ENCODE measurements at places on chromosomes 7 and 10.

GRCh38 chr10:100043796-100044195, 34.0 kb upstream of the DNMBP start:
- DNase-seq, result no peak

DNA sequence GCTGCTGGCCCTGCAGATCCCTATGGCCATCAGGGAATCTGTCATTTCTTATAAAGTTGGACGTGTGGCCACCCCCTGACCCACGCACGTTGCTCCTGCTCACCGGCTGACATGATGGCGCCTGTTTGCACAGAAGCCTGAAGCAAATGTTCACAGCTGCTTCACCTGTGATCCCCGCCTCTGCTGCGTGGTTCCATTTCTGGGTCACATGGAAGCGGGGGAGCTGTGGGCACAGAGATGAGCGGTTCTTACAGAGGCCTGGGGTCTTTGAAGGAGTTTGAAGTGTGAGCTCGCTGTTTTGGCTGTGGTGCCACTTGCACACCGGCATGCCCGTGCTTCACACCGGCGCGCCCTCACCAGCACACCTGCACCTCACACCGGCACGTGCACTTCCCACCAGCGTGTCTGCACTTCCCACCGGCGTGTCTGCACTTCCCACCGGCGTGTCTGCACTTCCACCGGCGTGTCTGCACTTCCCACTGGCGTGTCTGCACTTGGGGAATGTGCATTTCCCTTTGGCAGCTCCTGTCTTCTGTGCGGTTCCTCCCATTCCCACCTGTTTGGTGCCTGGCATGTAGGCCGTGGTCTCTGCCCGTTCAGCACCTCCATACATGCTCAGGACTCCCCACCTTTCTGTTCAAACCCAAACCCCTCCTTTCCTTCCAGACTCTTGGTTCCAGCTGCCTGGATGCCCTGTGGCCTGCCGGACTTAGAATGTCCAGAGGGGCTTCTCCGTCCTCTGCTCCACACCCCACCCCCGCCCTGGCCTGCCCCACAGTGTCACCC, 86.7 kb downstream of the INPP5A start:
- DNase-seq, result no peak

GRCh38 chr10:13120786-13121499, 21.0 kb downstream of the OPTN start:
- DNase-seq, result no peak

DNA sequence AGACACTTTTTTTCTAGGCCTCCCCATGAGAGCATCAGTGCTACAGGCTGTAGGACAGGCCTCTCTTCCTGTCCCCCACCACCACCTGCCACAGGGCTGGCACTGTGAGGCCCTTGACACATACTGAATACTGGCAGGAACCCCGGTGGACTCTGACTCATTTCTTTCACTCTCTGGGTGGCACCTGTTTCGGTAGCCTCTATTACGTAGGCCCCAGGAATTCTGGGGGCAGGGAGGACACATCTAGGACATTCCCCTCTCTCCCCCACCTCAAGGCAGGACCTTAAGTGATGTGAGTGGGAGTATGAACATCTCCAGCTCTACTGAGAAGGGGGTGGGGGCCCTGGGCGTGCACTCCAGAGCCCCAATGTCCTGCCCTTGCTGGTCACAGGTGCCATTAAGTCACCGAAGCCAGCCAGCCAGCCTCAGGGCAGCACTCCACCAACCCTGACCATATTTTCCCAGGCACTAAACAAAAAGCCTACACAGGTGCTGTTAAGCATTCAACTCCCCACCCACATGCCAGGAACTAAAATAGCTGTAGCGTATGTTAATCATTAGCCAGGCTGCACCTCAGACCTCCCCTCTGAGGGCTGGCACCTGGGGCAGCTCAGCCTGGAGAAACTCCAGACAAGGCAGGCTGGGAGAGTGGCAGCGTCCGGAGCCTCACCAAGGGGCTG, 8.9 kb downstream of the ANXA11 start:
- DNase-seq, result no peak

GRCh38 chr10:12960941-12961340, 40.6 kb downstream of the CCDC3 start:
- DNase-seq, result peak; percentile 67

DNA sequence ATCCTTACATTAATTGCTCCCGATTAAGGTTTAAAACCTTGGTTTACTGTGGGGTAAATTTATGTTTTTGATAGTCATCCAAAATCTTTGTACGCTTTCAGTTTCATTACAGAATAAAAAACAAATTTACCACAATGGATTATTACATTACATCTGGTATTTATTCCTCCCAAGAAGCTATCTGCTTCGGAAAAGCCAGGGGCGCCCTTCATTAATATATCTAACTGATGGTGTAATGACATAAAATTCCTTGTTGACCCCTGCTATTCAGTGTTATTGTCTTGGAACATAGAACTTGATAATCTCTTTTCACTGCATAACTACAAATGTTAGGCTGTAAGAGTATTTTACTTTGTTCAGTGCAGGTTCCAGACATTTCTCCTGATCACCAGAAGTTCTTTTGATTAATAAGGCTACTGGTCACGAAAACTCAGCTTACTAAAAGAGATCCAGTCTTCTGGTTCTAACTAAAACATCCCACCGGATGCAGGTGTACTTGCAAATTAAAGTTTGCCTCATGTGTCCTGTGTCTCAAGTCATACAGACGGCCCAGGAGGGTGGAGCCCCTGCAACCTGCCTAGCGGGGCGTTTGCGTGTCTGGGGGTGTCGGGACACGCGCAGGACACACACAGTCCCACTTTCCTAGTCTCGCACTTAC, 581 bp upstream of the GLCCI1 start:
- no peak for DNase-seq

GRCh38 chr7:73976761-73977618, 51.0 kb upstream of the ELN start:
- DNase-seq, result no peak

DNA sequence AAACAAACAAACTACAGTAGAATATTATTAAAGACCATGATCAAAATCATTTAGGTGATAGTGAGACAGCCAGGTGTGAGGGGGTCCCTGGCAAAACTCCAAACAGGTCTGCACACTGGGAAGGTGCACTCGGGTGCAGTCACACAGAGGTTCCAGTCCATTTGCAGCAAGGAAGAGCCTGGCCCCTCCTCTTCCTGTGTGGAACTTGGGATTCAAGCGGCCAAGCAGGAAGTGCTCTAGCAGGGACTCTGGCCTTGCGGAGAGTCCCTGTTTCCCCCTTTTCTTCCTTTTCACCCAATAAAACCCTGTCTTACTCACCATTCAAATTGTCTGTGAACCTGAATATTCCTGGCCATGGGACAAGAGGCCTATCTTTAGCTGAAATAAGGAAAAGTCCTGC, 181.8 kb downstream of the LRRTM3 start:
- no peak for DNase-seq

- DNase-seq, result no peak
Observed at GRCh38 chr10:69838853-69839252, 37.1 kb downstream of the COL13A1 start.

GRCh38 chr7:3280946-3281656, 20.0 kb upstream of the SDK1 start:
- no peak for DNase-seq

DNA sequence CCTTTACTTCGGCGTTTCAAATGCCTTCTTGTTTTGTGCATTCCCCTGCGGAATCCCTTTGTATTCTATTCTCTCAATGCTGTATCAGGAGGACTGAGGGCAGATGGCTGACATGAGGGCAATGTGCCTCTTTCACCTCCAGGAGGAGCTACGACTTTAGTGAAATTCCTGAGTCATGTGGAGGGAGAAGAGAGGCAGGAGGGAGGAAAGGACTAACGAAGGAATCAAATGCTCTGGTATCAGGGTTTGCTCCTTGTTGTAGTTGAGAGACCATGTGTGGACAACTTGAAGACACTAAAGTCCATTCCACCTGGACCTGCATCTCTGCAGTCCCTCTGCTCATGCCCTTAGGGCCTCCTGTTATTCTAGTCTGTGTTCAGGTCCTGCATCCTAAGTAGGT, 40.2 kb upstream of the PRSS58 start:
- DNase-seq, result no peak

DNA sequence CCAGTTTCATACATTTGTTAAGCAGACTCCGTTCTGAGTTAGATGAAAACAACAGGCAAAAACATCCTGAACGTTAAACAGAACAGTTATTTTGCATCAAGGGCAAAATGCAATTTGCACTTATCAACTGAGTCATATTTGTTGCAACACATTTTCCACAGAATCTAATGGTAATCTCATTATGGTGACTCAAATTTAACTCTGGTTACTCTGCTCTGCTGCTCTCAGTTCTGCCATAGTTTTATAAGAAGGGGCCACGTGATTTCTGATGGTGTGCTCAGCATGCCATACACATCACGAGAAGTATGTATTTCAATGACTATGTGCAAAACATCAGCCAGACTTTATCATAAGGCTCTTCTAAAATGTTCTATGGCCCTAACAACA, 148.8 kb downstream of the CHCHD3 start:
- DNase-seq, result no peak

DNA sequence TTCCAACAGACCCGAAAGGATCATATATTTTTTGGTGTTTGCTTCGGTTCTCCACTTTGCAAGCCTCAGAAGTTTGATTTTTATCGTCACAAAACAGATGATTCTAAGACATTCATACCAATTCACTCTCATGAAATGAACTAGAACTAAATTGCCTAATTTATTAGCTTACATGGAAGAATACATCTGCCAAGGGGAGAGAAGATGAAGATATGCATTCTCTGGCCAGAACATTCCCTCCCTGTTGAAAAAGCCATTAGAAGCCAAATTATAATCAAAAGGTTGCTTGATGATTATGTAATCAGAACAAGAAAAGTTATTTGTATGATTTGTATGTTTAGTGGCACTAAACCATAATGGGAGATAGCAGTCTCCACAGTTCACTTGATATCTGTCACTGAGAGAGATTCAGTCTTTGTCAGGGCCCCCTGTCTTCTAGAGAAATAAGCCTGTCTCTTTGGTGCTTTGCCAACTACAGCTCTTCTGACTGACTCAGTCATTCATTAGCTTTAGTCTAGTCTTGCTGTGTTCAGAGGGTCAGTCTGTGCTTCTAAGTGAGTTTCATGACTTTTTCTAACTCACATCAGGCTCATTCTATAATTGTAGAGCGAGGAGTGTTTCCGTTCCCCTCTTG, 95.3 kb upstream of the GNAI1 start:
- peak; percentile 38 for DNase-seq

- no peak for DNase-seq
Observed at GRCh38 chr10:110324805-110325280, 20.1 kb upstream of the SMNDC1 start.

- no peak for DNase-seq
Observed at GRCh38 chr10:4033341-4033896, 248.4 kb upstream of the KLF6 start.

GRCh38 chr7:7159063-7159658, 23.2 kb upstream of the C1GALT1 start:
- no peak for DNase-seq

GRCh38 chr10:77664696-77665095, 27.1 kb upstream of the KCNMA1 start:
- no peak for DNase-seq

GRCh38 chr10:97571622-97572021, 957 bp upstream of the ANKRD2 start:
- no peak for DNase-seq

DNA sequence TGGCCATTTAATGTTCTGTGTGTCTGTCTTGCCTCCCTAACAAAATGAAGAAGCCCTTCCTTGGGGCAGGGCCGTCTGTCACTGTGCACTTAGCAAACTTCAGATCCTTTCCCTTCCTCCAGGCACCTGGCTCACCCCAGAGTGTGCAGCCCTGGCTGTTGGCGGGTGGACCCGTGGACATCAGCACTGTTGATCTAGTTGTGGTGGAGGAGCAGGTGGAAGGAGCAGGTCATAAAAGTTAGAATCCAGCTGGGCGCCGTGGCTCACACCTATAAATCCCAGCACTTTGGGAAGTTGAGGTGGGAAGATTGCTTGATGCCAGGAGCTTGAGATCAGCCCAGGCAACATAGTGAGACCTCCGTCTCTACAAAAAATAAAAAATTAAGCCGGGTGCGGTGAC, 12.7 kb downstream of the RAB19 start:
- no peak for DNase-seq

GRCh38 chr7:20562461-20562860, 53.0 kb upstream of the ABCB5 start:
- no peak for DNase-seq

- DNase-seq, result no peak
Observed at GRCh38 chr10:84948644-84949043, 620.3 kb downstream of the CCSER2 start.

DNA sequence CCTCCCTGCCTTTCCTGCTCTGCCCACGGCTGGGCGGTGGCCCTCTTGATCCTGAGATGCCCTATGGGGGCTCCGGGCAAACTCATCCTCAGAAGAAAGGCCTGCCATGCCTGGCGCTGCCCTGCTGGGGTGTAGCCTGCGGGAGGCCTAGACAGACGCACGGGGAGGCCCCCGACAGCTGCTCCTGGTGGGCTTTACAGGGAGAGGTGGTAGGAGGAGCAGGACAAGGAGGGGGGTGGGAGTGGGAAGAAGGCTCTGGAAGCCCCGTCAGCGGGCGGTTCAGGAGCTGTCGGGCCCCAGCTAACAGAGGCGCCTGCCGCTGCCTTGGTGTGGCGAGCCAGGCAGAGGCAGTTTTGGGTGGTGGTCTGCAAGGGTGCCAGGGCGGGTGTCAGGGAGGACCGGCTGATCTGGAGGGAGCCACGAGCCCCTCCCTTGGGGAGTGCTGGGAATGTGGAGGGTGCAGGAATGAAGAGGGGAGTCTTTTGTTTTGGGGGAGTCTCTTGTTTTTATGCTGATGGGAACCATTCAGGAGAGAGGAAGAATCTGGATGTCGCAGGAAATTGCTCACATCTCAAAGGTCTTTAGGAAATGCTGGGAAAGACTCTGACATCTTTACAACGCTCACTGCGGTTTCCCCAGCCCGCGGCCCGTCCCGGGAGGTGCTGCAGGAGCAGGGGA, 63.5 kb downstream of the CFAP46 start:
- DNase-seq, result no peak

GRCh38 chr7:46881507-46882127, 700.3 kb downstream of the TNS3 start:
- no peak for DNase-seq

GRCh38 chr10:125514206-125515162, 168.5 kb downstream of the TEX36 start:
- DNase-seq, result no peak

GRCh38 chr10:133419211-133419950, 5.0 kb downstream of the SPRN start:
- DNase-seq, result no peak

All from NCI-H446 (cell line).